ENCODE measurements at places on chromosomes 3 and 15. TPM values are rescaled to one million over a fixed set of nuclear protein-coding genes. Genes with fewer than 3 reads are reported as not detected.

The PRTG gene
- total RNA-seq: 2.0 TPM

The FOXL2 gene
- not detected for total RNA-seq

The EIF5A2 gene
- 3.8 TPM for total RNA-seq

The DUOXA1 gene
- total RNA-seq: 0.44 TPM

The FRMD4B gene
- total RNA-seq: 70.0 TPM

The CEMIP gene
- not detected for total RNA-seq

The RIOX2 gene
- total RNA-seq: 32.8 TPM

The PLCL2 gene
- total RNA-seq: 31.3 TPM

The EDEM1 gene
- 25.1 TPM for total RNA-seq

The GOLGA6L9 gene
- 1.0 TPM for total RNA-seq

The PARP15 gene
- 5.4 TPM for total RNA-seq

All from subcutaneous adipose tissue (tissue), 4 donors.